NCI-H2227 treated with DMSO at 0.1 percent for 48 hours (cell line): ENCODE measurements at places on chromosomes 3 and 15.

- no peak for DNase-seq
Observed at GRCh38 chr3:11072631-11073030, 80.1 kb downstream of the SLC6A1 start.

DNA sequence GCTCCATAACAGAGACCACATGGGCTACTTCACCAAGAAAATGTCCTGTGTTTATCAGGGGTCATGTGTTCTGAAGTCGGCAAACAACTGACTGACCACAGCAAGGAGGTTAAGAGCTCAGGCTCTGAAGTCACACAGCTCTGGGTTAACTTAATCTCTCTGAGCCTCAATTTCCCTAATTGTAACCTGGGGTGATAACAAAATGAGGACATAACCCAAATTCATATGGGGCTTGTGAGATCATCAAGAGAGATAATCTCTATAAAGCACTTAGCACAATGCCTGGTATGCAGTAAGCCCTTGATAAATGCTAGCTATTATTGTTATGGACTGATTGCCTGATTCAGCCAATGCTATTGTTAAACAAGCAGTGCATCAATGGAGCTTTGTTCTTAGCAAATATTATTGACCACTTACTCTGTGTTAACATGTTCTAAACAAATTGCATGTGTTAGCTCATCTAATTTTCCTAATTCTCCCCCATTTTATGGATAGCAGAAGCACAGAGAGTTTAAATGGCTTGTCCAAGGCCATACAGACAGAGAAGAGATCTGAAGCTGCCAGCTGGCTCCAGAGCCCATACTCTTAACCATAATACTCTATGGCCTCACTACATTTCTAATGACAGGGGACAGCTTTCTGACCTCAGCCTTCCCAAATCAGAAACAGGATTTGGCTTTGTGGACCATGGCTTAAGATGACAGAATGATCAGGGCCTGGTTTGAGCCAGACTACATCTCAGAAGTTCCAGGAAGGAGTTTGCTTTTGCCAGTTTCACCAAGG lies 78.3 kb downstream of the SHQ1 start:
- DNase-seq = no peak

- DNase-seq = no peak
Observed at GRCh38 chr15:94731286-94731685, 499.9 kb downstream of the MCTP2 start.

DNA sequence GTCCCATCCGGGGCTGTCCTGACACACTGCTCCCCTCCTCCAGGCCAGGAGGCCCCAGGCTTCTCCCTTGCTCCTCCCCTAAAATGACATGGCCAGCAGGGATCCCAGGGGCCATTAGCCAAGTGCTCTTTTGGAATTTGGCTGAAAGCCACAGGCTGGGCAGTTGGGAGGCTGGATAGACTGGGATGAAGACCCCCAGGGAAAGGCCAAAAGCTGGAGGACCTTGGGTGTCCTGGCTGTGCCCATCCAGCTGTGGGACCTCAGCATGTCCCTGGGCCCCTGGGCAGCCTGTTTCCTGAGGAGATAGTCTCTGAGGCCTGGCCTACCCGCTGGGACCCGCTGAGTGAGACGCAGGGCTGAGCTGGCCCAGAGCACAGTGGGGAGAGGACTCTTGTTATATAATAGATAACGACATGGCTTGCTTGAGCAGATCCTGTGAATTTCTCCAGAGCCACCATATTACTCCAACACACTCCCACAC lies 5.7 kb upstream of the PDE8A start:
- no peak for DNase-seq

- peak; percentile 43 for DNase-seq
Observed at GRCh38 chr15:64696481-64696880, 78.9 kb downstream of the RBPMS2 start.

- no peak for DNase-seq
Observed at GRCh38 chr3:104133630-104134029, 1233.1 kb upstream of the ALCAM start.

DNA sequence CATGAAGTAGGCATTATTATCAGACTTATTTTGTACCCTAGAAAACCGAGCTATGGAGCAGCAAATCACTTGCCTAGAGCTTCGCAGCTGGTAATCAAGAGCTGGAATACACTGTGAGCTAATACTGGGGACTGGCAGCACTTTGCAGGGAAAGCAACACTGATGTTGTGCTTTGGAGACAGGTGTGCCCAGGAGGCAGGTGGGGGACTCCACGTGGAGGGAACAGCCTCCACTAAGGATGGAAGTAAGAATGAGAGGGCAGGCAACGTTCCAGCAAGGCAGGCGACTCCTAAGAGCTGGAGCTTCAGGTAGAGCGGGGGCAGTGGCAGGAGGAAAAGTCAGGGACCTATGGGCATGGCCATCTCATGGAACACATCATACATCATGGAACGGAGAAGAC lies 300.5 kb upstream of the IGF1R start:
- DNase-seq = no peak

DNA sequence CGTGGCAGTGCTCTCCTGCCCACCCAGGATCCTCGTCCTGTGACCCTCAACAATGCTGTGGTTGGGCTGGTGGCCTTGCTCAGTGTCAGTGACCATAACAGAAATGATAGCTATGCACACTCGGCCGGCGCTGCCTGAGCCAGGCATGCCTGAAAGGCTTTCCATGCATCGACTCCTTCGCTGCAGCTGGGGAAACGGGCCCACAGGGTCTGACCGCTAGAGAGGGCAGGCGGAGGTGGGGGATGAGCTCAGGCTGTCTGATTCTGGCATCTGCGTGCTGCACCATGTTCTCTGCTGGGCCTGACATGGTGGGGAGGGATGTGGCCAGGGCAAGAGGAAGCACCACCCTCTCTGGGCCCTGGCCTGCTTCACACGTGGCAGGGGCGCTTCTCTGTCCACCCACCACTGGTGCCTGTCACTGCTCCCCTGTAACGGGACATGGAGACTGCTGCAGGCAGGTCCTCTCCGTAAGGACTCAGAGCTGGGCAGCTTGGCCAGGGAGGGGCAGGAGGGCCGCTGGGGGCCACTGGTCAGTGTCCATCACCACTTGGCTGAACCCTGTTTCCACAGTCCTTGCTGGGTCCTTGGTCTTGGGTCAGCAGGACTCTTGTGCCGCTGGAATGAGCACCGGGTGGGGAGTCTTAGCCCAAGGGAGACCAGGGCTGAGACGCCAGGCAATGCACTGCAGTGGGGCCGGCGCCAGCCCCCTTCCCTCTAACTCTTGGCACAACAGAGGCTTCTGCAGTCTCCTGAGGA lies 64.1 kb upstream of the RPL32 start:
- DNase-seq = no peak

DNA sequence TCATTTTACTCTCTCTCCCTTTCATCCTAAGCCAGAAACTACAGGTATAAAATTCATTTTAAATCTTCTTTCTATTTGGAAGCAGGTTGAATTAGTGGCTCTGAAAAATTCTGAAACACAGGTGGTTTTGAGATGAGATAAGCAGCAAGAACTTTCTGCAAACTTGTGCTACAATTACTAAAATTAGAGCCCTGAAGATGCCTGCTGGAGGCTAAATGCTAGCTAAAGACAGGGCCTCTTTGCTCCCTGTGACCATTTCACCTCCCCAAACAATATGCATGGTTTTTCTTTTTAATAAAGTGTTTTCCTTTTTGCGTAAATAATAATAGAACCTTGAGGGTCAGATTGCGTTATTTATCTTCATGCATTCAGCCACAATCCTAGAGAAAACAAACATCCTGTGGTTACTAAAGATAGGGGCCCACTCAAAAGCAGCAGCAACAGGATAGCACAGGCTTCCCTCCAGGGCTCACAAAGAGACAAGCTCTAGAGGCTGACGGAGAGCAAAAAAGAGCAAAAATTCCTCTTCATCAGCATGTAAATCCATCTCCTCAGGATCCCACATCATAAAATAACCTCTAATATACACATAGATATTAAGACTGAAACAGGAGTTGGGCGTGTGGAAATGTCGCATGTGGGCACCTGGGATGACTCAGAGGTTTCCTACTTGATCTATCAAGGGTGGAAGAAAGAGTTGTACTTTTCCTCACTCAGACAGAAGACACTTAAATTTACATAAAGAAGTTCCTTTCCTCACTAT lies 26.5 kb upstream of the CP start:
- peak; percentile 6 for DNase-seq

- DNase-seq = no peak
Observed at GRCh38 chr3:115685097-115685496, 61.8 kb downstream of the GAP43 start.

- no peak for DNase-seq
Observed at GRCh38 chr3:159832024-159832423, 156.6 kb upstream of the IL12A start.

GRCh38 chr3:192645437-192645836 lies 81.9 kb downstream of the FGF12 start:
- DNase-seq = no peak

- no peak for DNase-seq
Observed at GRCh38 chr15:66131831-66132230, 121.7 kb downstream of the MEGF11 start.

GRCh38 chr3:66483006-66483405 lies 17.8 kb downstream of the LRIG1 start:
- no peak for DNase-seq

- DNase-seq = no peak
Observed at GRCh38 chr3:122789585-122790273, 3.9 kb downstream of the HSPBAP1 start.

- peak; percentile 1 for DNase-seq
Observed at GRCh38 chr3:40939030-40939740, 260.1 kb upstream of the CTNNB1 start.

GRCh38 chr3:137024348-137024747 lies 66.6 kb downstream of the IL20RB start:
- no peak for DNase-seq

DNA sequence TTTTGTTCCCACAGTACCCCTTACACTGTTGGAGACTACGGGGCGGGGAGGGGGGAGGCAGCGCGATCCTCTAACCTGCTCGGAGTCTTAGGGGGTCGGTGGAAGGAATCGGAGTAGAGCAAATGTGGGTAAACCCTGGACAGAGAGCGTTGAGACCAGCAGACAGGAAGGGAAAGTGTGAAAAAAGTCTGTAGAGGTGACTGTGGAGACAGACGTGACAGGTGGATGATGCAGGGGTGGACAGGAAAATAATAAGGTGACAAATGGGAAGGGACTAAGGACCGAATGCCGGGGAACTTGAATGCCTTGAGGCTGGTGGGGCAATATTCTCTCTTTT lies 424 bp downstream of the EAF2 start:
- DNase-seq = no peak

DNA sequence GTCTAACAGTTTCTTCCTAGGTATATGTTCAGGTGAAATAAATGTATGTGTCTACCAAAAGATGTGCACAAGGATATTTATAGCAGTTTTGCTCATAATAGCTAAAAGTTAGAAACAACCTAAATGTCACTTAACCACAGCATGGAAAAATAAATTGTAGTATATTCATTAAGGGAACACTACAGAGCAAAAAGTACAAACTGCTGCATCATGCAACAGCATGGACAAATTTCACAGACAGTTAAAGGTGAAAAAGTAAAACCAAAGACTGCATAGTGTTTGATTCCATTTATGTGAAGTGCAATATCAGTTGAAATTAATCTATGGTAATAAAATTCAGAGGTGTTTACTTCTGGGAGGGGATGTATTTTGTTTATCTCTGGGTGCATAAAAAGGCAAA lies 62.5 kb downstream of the FBXL2 start:
- no peak for DNase-seq

GRCh38 chr15:63945007-63945788 lies 101.1 kb downstream of the DAPK2 start:
- DNase-seq = peak; percentile 3

- no peak for DNase-seq
Observed at GRCh38 chr3:184227481-184227935, 1.9 kb upstream of the VWA5B2 start.

DNA sequence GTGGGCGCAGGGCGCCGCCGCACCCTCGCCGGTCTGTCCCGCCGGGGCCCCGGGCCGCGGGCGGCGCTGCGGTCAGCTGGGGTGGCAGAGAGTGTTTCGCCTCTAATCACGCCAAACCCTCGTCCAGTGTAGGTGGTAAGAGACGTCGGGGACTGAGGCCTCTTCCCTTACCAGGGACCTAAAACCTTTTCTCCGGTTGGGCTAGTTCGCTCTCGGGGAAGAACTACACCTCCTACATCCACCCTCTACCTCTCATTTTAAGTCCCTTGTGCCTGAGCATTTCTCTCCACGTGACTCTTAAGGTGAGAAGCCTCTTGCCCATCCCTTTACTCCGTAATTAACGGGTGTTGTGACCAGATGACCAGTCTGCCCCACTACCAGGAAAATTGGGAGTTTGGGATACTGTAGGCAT lies 520 bp downstream of the TMEM42 start:
- no peak for DNase-seq
